ENCODE measurements at places on chromosomes 6 and 20.

DNA sequence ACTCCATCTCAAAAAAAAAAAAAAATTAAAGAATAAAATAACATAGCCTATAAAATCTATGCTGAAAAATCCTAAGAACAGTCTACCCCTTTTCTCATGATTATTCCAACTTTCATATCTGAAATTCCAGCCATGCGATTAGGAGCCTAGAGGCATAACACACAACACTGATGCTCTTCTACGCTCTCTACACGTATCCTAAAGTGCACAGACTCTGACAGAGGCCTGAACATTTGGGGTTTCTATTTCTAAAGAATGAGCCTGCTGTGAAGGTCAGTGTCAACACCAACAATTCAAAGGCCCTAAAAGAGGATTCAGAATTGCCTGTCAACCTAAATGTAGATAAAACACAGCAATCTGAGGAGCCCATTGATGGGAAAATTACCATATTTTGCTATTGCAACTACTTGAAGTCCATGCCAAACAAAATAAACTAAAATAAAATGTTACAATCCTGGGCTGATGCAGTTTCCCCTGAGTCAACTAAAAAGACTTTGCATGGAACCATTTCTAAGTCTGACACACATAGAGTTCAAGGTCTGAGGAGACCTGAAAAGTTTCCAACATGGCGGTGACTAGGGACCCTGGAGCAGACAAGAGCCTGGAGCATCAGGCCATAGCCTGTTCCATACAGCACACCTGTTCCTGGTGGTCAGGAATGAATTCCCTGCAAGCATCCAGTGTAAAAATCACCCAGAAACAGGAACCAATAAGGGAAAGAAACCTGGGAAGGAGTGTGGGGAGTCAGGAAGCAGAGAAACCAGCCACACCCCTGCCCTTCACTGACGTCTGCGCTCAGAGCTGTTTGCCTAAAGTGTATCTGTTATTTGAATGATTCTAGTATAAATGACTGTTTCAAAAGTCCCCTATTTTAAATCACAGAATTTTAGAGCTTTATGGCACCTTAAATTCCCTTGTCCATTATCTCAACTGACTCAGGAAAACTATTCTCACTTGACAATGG lies 11.8 kb downstream of the NINL start:
- DNase-seq, result no peak

DNA sequence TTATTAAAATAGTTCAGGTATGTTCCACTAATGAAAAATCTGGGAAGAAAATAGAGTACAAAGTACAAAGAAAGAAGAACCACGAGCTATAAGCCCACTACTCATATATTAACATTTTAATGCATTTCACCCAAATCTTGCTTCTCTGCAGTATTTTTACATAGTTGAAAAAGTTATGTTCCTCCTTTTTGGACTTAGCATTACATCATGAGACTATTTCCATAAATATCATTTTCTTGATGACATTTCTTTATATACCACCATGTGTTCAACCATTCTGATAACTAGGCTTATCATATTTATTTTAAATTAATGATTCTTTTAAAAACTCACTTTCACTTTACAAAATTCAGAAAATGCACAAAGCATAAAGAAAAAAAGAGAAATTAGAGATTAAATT lies 3.0 kb downstream of the IPCEF1 start:
- no peak for DNase-seq

DNA sequence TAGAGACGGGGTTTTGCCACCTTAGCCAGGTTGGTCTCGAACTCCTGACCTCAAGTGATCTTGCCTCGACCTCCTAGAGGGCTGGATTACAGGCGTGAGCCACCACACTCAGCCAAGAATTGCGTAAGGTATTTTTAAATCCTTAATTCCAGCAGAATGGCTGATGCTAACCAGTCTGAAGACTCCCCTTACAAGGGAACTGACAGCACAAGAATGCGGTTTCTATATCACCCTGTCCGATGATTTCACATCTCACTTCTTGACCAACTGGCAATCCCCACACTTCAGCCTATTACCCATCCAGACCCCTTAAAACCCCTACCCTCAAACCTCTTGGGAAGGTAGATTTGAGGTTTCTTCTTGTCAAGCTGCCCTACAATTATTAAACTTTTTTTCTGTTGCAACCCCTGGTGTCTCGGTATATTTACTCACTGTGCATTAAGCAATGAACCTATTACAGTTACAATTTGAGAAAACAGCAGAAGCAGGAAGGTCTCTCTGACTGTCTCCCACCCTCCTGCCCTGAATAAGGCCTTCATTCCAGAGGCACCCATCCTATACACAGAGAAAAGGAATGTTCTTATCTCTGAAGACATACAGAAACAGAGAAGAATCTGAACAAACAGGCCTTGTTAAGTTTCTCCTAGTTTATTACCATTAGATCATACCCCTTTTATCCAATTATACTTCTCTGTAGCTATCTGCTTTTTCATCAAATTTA lies 164.9 kb downstream of the ARHGAP18 start:
- no peak for DNase-seq

DNA sequence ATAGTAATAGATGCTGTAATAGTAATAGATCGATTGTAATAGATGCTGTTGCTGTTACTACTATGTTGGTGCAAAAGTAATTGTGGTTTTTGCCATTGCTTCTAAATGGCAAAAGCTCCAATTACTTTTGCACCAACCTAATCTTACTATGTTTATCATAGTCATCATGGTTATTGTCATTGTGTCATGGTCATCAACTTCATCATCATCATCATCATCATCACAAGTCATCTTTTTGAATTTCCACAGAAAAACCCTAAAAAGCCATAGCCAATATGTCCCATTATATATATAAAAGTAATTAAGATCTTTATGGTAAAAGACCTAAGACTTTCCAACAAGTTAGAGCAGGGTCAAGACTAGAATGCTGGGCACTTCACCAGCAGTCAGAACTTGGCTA lies 435.1 kb upstream of the MARCKS start:
- DNase-seq, result no peak

DNA sequence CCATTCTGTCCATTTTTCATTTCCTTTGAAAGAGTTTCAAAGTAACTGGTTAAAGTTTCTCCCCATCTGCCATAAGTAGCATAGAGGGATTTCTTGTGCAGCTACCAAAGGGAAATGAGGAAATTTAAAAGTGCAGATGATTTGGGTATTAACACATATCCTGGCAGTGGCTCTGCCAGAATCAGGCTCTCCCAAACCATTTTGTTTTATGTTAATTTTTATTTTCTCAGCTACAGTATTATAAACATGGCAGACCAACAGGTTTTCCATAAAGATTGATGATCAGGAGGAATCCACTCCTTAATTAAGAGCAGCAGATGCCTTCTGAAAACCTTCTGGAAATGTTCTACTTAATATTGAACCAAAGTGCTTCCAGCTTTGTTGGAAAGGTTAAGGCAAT lies 13.9 kb downstream of the PLCB4 start:
- DNase-seq, result no peak

- DNase-seq, result no peak
Measured at GRCh38 chr6:76677017-76677416, 604.6 kb upstream of the IMPG1 start.

- DNase-seq, result peak; percentile 75
Measured at GRCh38 chr20:62576815-62577489, 65.4 kb upstream of the SLCO4A1 start.

GRCh38 chr6:70552974-70553373 lies 13.8 kb upstream of the SDHAF4 start:
- DNase-seq, result no peak

Data from urothelium cell line (cell line).